ENCODE measurements at places on chromosomes 2 and 18.

- DNase-seq: no peak
These were observed 36.9 kb downstream of the EPC2 start for GRCh38 chr2:148681443-148681842.

GRCh38 chr2:122515731-122516290, 760.4 kb downstream of the TSN start:
- DNase-seq: no peak

DNA sequence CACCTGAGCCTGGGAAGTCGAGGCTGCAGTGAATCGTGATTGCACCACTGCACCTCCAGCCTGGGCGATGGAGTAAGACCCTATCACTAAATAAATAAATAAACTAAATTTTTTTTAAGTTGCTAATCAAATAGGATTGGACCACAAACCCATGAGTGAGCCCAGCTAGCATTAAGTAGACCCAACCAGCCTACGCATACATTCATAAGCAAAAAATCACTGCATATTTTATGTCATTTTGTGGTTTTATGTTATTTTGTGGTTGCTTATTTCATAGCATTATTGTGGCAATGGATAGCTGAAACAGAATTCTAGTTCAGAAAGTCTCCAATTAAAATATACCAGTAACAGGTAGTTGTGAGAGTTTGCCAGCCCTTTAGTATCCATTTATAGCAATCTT, 29.1 kb upstream of the ZC3H15 start:
- no peak for DNase-seq

DNA sequence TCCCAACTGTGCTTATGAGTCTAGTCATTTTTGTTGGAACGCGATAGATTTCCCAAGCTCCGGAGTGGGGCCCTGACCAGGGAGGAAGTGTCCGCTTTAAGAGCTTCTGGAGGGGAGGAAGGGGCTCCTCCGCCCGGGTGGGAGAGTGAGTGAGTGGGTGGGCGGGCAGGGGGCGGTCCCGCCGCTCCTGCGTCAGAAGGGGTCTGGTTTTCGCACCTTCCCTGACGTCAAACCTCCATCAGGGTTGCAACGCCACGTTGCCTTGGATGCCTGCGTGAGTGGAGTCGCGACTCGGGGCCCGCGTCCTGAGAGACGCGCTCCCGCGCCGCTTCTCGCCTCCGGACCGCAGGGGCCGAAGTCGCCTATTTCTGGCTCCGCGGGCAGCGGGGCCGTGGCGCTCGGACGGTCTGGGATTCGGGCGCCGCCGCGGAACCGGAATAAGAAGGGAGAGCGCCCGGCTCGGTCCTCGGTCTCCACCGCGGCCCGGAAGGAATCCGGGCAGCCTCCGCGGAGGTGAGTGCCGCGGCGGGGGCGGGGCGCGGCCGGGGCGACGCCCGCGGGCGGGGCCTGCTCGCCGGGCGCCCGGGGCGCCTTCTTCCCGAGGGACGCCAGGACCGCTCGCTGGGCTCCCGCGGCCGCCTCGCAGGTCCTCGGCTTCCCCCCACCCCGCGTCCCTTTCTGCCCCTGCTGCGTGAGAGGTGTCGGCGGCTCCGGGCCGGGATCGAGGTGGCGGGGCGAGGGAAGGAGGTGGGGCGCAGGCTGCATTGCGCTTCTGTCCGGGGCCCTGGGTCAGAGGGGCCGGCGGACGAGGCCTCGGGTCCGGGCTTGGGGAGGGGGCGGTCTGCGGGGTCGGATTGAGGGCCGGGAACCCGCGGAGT, at the start of gene ZDBF2:
TSS of gene ZDBF2 (plus strand) at position 230 of the 878 bp plus-strand sequence. CDS start 7,187 bp downstream, outside the sequence.
- DNase-seq: peak; percentile 43

DNA sequence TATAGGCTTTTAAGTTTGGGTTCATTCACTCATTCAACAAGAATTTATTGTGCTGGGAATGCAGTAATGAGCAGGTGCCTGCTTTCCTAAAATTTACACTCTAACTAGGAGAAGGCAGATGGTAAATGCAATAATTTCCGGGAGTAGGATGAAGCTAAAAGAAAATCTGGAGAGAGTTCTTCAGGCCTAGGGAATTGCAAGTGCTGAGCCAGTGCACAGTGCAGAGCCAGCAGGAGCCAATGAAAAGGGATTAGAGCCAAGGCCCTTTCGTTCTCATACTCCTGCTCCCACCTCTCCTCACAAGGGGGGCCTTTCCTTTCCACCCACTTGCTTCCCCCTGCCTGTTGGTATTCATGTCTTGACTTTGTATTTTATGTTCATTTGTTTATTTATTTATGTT, 55.1 kb downstream of the CFAP221 start:
- no peak for DNase-seq

GRCh38 chr2:238182362-238182761, 21.1 kb downstream of the ILKAP start:
- no peak for DNase-seq

Data from memory B cell (primary cell).